CD4-positive, alpha-beta T cell treated with Interleukin-2 at 100 ng/mL for 4 hours (primary cell): ENCODE measurements at places on chromosomes 2 and 18.
A peak's percentile ranks its signal among the peaks of the same experiment; 100 is the strongest.

DNA sequence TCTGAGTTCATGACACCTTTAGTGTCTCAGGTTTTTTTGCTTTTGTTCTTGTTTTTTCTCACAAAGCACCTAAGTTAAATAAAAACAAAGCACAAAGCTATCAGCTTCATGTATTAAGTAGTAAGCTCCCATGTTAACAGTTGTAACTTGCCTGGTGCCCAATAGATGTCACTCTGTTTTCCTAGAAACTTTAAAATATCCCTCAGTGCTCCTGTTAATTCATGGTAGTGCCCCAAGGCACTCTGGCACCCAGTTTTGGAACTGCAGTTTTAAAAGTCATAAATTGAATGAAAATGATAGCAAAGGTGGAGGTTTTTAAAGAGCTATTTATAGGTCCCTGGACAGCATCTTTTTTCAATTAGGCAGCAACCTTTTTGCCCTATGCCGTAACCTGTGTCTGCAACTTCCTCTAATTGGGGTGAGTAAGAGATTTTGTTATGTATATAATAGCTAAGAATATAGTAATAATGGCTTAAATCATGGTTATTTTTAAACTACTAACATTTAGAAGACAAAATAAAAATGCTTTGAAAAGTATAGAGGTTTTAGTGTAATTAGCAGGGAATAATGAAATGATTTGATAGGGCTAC is 555.0 kb upstream of the TMEFF2 start:
- no peak for DNase-seq

DNA sequence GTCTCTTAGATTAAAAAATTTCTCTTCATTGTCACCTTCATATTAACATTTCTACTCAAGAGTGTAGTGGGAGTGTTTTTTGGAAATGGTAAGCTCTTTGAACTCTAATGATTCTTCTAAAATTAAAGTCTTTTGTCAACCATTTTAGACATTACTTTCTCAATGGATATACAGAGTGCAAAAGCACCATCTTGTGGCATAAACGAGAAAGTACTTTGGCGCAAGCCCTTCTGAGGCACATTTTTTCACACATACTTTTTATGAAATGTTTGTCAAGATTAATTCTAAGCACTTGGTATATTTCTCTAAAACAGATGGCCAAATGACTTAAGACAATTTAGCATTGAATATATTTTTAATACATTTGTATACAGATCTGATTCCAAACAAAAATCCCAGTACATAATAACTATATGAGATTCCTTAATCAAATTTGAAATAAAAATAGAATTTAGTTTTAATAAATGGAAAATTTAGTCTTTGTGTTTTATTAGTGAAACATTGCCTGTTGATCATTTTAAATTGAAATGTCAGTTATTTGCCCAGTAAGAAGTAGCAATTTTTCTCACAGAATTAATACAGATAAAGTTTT is 63.3 kb upstream of the GALNT5 start:
- DNase-seq: peak; percentile 27

GRCh38 chr2:72147303-72147971 is at the start of gene CYP26B1:
CYP26B1 (minus strand) TSS chr2:72147862; CDS start chr2:72147834, 28 bp downstream.
- no peak for DNase-seq

DNA sequence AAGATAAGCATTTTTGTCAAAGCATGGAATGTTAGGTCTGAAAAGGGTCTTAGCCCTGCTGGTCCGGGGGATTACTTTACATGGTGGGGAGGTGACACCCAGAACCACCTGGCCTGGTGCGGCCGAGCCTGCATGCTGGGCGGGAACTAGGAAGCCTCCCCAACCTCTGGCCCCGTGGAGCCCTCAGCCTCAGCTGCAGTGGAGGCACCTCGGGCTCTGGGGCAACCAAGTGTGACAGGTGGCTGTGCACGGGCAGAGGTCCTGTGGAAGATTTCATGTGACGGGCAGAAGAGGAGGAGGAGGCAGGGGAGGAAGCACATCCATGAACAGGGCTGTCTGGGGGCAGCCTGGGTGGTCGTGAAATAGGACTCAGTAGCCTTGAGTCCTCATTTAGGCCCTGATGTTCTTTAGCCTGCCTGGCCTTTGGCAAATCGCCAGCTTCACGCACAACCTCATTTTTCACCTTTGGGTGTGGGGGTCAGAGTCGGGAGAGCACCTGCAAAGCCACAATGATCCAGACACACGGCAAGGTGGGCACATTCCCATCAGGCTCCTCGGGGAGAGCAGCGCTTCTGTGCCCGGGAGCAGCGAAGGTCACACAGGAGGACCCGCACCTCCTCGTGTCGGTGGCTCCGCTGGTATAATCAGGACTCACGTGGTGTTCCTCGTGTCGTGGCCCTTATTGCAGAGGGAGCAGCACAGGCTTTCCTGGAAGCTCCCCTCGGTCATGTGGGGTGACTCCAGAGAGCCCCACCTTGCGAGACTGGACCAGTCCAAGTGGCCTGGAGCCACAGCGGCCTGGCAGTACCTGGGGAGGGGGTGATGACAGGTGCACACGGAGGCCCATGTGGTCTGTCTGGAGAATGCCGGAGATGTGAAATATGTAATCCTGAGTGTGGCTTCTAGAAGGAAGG is 13.9 kb downstream of the CNDP2 start:
- no peak for DNase-seq

DNA sequence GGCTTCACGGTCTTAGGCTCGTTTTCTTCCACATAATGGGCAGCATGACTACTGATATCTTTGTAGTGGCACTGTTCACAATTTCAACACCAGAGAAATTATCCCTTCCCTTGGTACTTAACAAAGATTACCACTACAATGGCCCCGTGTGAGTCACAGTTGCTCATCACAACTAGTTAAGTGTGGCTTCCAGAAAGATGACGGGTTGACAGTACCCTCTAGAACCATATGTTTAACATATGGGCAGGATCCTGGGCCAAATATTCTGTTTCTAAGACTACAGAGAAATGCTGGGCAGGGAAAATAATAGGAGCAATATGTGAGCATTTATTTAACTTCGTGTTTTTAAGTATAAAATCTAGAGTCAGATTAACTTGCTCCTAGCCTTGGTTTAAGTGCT is 780.1 kb upstream of the LINC00305 start:
- no peak for DNase-seq

DNA sequence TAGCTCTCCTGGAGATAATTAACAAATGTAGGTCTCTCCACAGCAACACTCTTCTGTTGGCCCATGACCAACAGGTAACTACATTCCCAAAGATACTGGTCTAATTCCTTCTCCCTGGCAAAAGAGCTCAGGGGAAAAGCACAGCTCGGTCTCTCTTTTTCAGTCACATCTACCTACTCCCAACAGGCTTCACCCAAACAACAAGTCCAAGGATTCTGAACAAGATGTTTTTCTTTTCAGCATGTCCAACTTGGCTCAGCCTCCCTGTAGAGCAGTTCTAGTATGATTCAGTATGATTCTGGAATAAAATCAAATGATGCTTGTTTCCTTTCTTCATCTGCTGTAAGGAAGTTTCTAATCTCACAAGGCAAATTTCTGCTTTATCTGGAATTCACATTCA is 1704.8 kb upstream of the PIK3C3 start:
- no peak for DNase-seq

GRCh38 chr2:121625953-121626352 is 23.3 kb downstream of the CLASP1 start:
- DNase-seq: no peak

DNA sequence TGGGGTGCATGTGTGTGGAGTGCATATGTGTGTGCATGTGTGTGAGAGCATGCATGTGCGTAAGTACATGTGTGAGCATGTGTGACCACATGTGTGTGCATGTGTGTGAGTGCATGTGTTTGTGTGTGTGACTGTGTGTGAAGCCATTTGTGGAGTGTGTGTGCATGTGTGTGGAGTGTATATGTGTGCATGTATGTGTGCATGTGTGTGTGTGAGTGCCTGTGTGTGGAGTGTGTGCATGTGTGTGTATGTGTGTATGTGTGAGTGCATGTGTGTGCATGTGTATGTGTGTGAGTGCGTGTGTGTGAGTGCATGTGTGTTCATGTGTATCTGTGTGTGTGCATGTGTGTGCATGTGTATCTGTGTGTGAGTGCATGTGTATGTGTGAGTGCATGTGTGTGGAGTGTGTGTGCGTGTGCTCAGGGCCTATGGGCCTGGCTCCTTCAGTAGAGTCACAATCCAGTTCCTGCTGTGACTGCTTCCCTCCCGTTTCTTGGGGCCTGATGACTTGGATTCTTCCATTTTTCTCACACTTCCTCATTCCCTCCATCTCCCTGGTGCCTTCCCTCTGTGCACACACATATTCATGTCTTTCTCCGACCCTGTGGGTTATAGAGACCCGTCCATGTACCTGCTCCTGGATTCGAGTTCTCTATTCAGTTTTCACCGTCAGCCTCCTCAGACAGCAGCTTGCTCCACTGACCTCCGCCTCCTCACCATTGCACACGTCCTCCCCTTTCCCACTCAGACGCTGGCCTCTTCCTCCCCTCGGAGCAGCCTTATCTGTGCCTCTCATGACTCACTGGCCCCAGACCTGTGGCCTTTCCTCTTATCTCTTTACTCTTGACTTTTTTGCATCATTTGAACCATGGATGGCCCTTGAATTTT is 25.2 kb downstream of the TOGARAM2 start:
- DNase-seq: no peak

- DNase-seq: no peak
Measured at GRCh38 chr2:30234180-30234971, 3.0 kb downstream of the LBH start.
